ENCODE measurements at places on chromosomes 3 and 15. TPM values are rescaled to one million over a fixed set of nuclear protein-coding genes. Genes with fewer than 3 reads are reported as not detected.
A peak's percentile ranks its signal among the peaks of the same experiment; 100 is the strongest.

DNA sequence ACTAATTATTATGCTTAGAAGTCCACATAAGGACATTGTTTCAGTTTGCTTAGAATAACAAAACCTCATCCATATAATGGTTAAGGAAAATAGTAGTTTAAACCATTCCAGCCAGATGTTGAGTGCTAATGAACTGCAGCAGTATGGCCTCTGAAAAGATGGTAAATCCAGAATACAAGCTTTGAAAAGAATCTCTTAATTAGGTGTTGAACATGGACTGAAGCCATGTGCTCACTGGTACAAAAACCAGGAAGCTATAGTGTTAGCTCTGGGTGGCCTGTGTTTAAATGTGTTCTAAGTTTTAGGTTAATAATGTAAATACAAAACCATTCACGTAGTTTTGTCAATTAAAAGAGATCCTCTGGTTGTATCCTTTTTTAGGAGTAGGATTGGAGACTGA, 78.2 kb downstream of the GALK2 start:
- DNase-seq: no peak

DNA sequence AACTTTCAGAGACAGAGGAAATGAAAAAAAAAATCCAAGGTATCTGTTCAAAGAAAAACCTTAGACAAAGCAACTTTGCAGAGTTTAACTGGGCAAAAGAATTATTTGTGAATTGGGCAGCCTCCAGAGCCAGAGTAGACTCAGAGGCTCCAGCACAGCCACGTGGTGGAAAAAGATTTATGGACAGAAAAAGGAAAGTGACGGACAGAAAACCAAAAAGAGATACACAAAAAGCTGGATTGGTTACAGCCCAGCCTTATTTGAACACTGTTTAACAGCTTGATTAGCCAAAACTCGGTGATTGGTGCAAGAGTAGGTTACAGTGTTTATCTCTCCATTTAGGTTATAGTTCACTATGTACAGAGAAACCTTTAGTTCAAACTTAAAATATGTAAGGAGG, 23.7 kb upstream of the GPD1L start:
- DNase-seq: no peak

GRCh38 chr3:71955240-71956068, 170.5 kb upstream of the PROK2 start:
- DNase-seq: no peak

- no peak for DNase-seq
Observed at GRCh38 chr3:31575448-31575847, 42.7 kb downstream of the STT3B start.

DNA sequence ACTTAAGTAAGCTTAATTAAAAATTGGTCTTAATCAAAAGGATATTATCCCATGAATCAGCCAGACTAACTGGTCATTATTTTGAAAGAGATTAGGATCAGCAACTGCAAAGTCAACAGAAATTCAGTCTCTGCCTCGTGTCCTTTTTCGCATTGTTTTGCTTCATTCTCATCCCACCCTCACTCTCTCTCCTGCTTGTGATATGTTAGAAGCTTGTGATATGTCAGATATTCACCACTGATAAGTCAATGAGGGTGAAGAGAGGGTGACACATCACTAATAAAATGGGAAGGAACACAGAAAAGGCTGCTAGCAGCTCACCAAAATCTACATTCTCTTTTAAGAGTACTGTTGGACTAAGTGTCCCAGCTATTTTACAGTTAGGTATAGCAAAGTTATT, 146.1 kb downstream of the SUCNR1 start:
- no peak for DNase-seq

The HGD gene
- 1.00 TPM for total RNA-seq

DNA sequence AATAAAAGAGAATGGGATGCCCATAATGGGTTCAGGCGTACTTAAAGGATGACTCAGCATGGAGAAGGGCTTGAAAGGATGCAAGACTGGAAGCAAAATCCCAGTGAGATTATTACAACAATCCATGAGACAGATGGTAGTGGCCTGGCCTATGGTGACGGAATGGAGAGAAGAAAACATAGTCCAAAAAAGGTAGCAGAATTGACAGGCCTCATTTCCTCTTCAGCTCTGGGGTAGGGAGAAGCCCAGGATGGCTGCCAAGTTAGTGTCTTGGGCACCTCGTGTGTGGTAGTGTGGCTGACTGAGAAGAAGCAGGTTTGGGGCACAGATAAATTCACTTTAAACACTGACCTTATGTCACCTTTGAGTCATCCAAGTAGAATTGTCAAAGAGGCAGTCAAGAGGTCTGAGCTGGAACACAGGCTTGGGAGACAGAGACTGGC, 18.1 kb downstream of the MB21D2 start:
- DNase-seq: no peak

DNA sequence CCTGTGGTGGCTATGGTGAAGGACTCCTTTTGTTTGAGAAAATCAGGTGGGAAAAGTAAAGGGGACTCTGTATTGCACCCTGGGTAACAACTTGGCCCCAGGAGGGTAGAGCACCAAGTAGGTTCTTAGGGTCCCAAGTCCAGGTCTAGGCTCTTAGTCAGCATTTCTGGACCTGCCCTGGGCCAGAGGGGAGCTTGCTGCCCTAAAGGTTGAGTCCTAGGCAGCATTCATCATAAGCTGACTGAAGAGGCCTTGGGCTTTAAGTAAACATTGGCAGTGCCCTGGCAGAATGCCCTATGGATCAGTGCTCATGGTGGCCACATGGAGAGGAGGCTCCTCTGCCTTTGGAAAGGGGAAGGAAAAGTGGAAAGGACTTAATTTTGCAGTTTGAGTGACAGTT, 268.5 kb upstream of the CTNNB1 start:
- DNase-seq: no peak

GRCh38 chr3:149657926-149658743, at the start of gene WWTR1:
WWTR1 (minus strand) TSS chr3:149658025; CDS start chr3:149657306, 719 bp downstream.
- peak; percentile 68 for DNase-seq

DNA sequence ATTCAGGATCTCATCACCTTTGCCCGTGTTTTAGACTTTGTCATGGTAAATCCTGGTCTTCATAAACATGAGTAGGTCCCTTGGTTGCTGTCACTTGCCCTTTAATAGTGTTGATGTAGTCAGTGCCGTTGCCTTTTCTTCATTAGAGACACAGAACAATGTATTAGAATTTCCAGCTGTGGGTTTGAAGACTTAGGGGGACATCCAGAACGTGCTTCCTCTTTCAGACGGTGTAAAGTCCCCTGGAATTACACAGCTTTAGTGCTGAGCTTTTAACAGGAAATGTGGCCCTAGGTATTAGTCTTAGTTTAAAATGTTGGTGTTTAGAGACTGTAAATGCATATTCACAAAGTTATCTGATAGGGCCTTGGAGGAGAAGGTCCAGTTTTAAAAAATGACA, 8.8 kb upstream of the LRCH3 start:
- DNase-seq: no peak

DNA sequence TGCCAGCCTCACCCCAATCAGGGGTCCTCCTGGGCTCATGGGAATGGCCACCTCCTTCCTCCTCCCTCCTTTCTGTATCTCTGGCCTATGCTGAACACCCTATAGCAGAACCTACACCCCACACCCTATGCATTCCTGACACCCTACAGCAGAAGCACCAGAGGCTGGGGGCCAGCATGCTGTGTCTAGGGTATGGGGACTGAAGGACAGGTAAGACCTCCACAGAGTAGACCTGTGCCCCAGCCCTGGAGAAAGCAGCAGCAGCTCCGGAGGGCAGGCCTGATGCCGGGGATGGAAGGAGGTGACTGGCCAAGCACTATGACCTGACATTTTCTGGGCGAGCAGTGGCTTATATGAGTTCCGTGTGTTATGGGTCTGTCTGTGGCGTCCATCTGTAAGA, 66.9 kb downstream of the TLE3 start:
- DNase-seq: no peak

DNA sequence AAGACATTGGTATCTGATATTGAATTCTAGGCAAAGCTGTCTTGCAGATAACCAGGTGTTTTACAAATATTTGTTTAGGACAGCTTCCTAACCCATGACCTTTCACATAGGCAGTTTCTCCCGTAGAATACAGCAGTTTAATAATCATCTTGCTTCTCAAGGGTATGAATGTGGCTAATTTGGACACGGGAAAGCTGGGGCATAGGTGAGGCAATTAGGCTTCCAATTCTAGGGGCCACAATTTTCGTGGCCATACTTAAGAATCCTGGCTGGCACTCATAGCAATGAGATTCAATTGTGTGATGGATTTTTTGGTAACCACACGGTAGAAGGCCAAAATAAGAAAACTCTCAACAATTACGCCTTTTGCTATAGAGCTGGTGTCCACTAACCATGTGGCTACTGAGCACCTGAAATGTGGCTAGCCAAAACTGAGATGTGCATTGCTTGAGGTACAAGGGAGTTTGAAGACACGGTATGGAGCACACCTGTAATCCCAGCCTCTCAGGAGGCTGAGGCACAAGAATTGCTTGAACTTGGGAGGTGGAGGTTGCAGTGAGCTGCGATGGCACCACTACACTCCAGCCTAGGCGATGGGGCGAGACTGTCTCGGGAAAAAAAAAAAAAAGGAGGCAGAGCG, 34.4 kb downstream of the TFRC start:
- no peak for DNase-seq

DNA sequence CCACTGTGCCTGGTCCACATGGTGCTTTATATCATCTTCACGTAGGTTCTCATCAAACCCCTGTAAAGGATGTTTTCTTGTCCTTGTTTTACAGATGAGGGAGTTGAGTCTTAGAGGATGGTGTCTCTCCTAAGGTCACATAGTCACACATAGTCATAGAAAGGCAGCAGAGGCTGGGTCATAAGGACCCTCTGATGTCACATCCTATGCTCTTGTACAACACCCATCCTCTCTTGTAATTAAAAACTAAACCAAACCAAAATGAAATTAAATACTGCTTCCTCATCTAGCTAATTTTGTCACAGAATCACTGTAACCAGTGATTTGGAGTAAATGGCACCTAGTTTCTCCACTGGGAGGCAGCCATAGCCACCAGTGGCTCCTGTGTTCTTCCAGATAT, 21.8 kb upstream of the ATP1B3 start:
- DNase-seq: no peak

The CCR8 gene
- total RNA-seq: not detected

- DNase-seq: no peak
Observed at GRCh38 chr3:184795522-184796190, 16.3 kb upstream of the VPS8 start.

DNA sequence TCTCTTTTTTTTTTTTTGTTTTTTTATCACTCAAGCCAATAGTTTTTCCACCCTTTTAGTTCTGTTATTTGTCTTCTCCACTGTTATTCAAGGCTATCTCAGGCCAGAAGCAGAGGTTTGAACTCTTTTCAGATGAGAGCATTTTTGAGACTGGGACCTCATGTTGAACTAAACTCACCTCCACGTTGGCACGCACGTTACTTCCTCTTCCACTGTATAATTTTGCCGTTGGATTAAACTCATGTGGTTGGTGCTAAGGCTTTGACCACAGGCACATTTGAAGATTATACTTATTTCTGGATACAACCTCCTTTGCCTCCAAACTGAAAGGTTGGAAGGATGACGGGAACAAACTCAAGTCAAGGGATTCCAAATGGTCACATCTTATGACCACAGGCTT, 501.3 kb upstream of the TPRG1 start:
- no peak for DNase-seq

DNA sequence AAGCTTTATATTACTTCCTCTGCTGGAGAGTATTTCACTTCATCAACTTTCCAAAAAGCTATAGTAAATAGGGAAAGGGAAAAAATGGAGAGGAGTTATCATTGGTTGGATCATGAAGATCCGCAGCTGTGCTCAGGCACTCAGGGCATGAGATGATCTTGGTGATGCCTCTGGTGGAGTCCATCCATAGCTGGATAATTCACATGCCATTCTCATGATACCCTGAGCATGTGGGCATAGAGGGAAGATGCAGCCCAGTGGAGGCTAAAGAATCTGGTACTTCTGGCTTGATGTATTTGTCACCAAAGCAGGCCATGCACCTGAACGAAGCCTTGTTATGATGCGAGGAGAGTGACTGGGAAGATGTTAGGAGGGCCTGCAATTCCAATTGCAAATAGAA, 150.2 kb downstream of the CHST2 start:
- no peak for DNase-seq

DNA sequence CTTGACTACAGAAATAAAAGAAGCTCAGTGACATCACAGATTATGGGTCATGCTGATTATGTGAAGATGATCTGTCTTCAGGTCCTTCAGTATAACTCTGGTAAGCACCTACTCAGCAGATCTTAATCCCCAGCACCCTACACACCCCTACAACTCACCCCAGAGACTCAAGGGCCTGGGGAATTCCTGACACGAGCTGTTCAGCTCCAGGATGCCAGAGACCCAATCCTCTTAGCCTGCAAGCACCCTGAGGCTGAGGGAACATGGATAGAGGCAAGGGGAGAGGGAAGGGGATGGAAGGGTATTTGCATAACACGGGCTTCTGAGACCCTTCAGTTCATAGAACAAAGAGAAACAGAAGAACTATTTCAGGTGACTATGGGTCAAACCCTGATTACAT, 13.0 kb downstream of the GLB1 start:
- DNase-seq: no peak

- no peak for DNase-seq
Observed at GRCh38 chr3:196321162-196321561, 3.1 kb upstream of the DYNLT2B start.

The CPNE9 gene
- 0.29 TPM for total RNA-seq

The LSG1 gene
- 38.7 TPM for total RNA-seq

DNA sequence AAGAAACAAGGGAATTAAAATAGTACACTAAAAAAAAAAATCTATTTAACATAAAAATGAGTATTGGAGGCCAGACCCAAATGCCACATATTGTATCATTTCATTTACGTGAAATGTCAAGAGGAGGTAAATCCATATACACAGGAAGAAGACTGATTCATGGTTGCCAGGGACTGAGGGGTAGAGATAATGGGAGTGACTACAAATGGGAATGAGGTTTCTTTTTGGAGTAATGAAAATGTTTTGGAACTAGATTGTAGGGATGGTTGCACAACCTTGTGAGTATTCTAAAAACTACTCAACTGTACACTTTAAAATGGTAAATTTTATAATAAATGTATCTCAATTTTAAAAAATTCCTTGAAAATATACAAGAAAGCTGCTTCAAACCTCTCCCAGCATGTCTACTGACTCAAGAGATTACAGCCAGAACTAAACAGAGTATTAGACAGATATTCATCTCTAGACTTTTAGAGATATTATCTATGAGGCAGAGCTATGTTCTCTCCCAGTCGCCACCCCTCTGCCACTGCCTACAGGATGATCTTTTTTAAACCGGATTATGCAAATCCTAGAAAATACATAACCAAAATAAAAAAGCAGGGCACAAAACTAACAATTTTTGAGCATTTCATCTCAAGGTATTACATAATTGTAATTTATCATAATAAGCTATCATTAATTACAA, 6.2 kb downstream of the HLTF start:
- no peak for DNase-seq

The SLC12A1 gene
- total RNA-seq: not detected

GRCh38 chr3:177694316-177694715, 497.0 kb upstream of the TBL1XR1 start:
- no peak for DNase-seq

- no peak for DNase-seq
Observed at GRCh38 chr3:169744366-169745054, 20.4 kb downstream of the TERC start.

GRCh38 chr3:177337541-177338331, 140.5 kb upstream of the TBL1XR1 start:
- DNase-seq: peak; percentile 90

GRCh38 chr15:31091481-31091880, 10.0 kb downstream of the TRPM1 start:
- no peak for DNase-seq

Data from natural killer cell treated with Interleukin-12 subunit alpha and Interleukin-12 subunit beta and Interleukin-15 and Interleukin-18, amount 100 ng/mL, for 72 hours (primary cell).